ENCODE measurements at places on chromosomes 7 and 10.

GRCh38 chr10:50552308-50552707 is 71.4 kb downstream of the SGMS1 start:
- DNase-seq = no peak

DNA sequence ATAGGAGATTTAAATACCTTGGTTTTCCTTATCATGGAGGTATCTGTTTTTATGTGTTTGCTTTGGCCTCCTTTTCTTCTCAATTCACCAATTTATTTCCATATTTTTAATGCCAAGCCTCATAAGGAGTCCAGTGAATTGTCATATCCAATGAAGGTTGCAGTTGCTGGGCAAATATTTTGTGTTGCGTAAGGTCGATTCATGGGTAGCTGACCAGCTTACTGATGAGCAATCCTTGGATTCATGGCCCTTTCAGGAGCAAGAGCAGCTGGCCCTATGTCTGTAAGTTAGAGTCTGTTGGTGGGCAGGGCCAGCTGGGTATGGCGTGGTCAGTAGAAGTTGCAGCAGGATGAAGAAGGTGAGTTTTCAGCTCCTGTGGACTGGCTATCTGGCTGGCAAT is 182.9 kb downstream of the PFKFB3 start:
- DNase-seq = no peak

DNA sequence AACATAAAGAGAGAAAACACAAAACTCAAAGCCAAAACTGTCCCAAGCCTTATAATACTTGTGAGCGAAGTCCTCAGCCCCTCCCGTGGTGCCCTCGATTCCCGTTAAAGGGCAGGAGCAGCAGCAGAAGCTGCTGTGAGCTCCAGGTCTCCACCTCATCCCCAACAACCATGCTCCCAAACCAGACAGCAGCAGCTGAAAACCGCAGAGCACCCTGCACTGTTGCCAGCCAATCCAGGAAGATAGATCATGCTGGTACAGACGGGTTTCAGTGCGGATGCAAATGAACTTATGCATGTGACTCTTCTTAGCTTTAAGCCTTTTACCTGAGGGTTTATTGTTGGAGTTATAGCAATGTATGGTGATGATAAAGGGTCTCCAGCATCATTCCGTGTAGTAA is 97.9 kb downstream of the DNAJB6 start:
- no peak for DNase-seq

GRCh38 chr7:36958111-36958733 is 233.9 kb upstream of the AOAH start:
- DNase-seq = no peak

- peak; percentile 85 for DNase-seq
Observed at GRCh38 chr10:77531441-77532001, 106.1 kb downstream of the KCNMA1 start.

DNA sequence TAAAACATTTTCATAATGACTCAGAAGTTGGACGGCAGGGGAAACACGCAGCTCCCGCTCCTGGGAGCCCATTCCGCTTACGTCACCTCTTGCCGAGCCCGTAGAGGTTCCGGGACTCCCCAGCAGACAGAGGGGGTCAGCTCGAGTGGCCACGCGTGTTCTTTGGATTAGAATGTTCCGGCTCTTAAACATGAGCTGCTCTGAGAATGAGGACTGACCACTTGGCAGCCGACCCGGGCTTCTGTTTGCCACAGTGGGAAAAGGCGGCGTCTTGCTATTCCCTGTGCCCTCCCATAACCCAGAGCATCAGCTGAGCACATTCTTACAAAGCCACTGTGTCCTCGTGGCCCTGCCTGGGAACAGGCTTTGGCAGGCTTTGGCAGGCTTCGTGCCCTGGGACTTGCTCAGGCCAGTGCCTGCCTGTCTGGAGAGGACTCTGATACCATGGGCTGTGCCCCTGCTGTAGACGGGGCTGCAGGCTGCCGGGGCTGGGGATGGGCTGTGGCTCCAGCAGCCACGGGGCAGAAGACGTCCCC is 40.1 kb downstream of the PFKP start:
- DNase-seq = no peak

- DNase-seq = no peak
Observed at GRCh38 chr10:13308096-13308495, 8.2 kb upstream of the PHYH start.

DNA sequence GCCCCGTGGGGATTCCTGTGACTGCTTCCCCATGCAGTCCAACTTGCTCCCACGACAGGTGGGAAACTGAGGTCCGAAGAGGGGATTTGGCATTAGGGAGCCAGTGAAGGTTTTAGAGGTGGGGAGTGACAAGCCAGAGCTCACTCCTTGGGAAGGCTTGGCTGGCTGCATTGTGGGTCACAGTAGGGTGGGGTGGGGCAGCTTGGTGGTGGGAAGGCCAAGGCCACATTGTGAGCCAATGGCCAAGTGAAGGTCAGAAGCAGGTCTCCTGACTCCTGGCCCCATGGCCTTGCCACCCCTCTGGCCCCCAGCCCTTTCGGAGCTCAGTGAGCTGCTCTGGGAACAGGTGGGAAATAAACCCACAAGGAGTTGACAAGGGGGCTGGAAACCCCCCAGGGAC is 2.5 kb downstream of the C10orf105 start:
- DNase-seq = no peak

- no peak for DNase-seq
Observed at GRCh38 chr10:128687927-128688549, 561.8 kb upstream of the MKI67 start.

DNA sequence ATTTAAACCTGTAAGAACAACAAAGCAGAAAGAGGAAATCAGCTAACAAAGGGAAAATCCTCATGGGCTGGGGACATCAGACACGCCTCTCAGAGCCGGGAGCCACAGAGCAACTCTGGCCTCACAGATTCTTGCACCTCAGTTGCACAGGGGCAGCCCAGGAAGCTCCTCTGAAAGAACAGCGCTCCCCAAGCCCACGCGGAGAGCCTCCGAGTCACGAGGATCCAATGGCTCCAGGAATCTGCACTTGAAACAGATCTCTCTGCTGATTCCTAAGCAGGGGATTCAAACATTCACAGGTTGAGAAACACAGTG is 213.2 kb upstream of the MGMT start:
- no peak for DNase-seq

- DNase-seq = no peak
Observed at GRCh38 chr10:27157150-27157549, 2.0 kb downstream of the MASTL start.

DNA sequence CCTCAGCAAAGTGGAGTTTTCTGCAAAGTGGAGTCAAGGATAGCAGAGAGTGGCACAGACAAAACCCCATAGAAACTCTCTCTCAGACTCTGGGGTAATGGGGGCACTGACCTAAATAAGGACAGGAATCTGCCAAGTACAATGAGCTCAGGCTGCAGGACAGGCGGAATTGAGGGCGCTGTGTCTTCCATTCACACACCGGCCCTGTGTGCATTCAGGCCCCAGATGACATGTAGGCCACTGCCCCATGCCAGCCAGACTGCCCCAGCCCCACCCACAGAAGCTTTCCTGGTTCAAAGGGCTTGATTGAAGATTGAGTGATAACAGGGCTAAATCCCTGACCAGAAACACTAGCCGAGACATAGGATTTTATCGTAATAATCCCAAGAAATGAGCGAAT is 52.7 kb downstream of the EEPD1 start:
- no peak for DNase-seq

DNA sequence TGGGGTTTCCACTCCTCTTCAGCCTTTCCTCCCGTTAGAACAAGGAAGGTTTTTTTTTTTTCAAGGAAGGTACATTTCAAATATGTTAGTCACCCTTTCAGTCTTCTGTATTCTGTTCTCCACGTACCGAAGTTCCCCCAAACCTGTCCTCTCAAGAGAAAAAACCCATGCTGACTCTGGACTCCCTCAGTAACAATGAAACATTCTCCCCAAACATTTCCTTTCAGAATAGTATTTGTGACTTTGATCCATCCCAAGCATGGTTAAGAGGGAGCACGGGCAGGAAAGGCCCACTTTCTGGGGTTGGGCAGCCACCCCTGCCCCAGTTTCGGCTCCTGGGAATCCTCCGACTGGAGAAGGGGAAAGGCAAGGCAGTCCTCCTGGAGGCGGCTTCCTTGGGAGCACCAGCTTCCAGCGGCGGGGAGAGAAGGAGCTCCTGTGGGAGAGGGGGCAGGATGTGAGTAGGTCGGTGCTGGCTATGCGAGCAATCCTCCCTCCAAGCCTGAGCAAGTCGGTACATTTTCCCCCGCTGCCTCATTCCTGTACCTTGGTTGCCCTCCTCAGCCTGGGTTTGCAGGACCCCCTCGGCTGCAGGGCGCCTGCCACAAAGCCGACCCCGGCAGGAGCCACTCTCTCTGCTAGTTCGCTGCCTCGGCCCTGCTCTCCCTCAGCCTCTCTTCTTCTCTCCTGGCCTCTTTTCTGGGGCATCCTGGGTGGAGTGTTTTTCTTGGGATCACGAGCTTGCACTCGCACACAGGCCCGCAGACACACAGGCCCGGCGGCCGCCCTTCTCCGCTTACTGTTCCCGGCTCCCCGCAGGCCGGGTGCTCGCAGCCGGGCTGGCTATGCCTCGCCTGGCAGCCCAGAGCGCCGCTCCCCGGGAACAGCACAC is 2.1 kb upstream of the HOXA1 start:
- DNase-seq = no peak

DNA sequence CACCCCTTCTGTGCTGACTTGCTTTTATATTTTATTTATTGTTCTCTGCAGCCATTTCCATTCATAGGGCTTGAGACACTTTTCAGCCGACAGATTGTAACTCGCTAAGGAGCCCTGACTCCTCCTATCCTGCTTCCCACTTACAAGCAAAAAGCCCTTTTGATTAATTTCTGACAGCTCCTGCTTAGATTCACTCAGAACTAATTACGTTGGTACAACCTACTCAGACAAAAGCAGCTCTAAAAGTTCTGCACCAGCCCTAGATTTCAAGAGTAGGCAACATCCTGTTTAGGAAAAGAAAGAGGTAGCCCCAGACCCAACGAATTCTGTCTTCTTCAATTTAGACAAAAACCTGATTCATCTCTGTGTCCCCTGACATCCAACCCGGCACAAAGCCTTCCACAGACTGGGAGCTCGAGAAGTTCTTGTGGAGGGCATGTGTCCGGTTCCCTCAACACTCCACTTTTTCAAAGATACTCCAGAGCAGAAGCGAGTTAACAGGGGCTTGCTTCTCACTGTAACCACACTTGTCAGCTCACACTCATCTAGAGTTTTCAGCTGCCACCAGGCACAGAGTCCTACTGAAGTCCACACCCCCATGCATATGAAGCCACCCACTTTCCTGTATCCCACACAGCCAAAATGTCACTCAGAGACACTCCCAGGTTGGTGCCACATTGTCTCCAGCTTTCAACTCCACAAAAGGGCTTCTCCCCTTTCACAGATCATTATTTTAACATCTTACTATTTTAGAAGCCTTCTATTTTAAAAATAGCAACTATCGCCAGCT is 113.6 kb upstream of the NFE2L3 start:
- no peak for DNase-seq

- DNase-seq = no peak
Observed at GRCh38 chr10:118841881-118842605, 87.3 kb upstream of the CACUL1 start.

GRCh38 chr7:13153742-13154141 is 466.3 kb downstream of the ARL4A start:
- no peak for DNase-seq

- no peak for DNase-seq
Observed at GRCh38 chr7:134362587-134363483, 46.1 kb upstream of the SLC35B4 start.

- no peak for DNase-seq
Observed at GRCh38 chr10:59873896-59874295, 32.5 kb downstream of the CCDC6 start.

GRCh38 chr10:30093303-30093950 is 34.0 kb upstream of the JCAD start:
- DNase-seq = no peak

GRCh38 chr7:30029696-30030095 is 1.5 kb downstream of the PLEKHA8 start:
- no peak for DNase-seq

DNA sequence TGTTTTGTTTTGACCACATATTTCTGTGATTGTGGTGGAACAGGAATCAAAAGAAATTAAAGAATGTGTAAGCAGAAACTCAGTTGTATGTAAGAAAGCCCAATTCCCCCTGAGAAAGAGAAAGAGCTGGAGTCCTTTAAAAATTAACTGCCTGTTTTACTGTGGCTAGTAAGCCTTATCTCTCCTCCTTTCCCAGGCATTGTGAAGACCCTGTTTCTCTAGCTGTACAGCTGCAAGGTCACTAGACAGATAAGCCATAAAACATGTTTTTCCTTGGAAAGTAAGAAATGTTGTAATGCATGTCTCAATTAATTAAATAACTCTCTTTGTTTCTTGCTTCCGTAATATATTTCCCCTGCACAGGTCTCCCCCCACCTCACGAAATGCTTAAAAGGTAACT is 53.5 kb downstream of the OR13A1 start:
- DNase-seq = no peak

- no peak for DNase-seq
Observed at GRCh38 chr10:95474228-95475002, 86.8 kb downstream of the SORBS1 start.

- no peak for DNase-seq
Observed at GRCh38 chr7:4523873-4524272, 158.2 kb upstream of the FOXK1 start.

- DNase-seq = no peak
Observed at GRCh38 chr7:151825721-151826120, 51.2 kb downstream of the PRKAG2 start.

DNA sequence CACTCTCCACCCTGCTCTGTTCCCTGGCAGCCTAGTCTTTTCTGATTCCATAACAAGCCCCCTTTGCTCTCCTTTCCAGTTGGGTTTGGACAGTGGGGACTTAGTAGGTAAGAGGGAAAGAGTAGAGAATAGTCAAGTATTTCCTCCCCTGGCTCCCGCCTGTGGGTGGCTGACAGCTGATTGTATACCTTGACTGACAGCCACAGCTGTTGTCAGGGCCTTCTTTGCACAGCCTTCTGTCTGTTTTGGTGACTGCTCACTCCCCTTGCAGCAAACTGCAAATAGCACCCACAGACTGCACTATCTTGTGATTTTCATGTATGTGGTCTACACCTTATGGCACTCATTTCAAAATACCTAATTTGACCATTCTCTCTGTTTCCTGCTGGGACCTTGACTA is 486.3 kb downstream of the ACTR3B start:
- no peak for DNase-seq

Measured in amniotic stem cell (primary cell).